ENCODE measurements at places on chromosomes 16 and 17.
A peak's percentile ranks its signal among the peaks of the same experiment; 100 is the strongest.

DNA sequence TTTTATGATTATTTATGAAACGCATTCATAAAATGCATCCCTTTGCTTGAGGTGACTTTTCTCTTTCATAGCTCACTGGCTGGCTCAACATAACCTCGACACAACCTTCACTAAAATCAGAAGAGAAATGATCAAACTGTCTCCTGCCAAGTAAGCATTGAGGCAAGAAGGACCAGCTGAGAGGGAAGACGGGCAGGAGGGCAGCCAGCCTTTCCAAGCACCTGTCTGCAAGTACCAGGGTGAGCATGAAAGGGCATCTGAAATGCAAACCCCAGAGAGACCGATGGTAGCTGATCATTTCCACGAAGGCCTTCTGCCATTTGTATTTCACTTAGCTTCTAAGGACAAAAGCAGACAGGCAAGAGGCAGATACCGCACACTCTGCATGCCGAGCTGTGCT is 52.1 kb upstream of the RPH3AL start:
- DNase-seq = no peak

- no peak for DNase-seq
Observed at GRCh38 chr16:84959045-84959576, 52.2 kb downstream of the ZDHHC7 start.

GRCh38 chr17:81967533-81968395 is 6.8 kb upstream of the NOTUM start:
- peak; percentile 78 for DNase-seq

DNA sequence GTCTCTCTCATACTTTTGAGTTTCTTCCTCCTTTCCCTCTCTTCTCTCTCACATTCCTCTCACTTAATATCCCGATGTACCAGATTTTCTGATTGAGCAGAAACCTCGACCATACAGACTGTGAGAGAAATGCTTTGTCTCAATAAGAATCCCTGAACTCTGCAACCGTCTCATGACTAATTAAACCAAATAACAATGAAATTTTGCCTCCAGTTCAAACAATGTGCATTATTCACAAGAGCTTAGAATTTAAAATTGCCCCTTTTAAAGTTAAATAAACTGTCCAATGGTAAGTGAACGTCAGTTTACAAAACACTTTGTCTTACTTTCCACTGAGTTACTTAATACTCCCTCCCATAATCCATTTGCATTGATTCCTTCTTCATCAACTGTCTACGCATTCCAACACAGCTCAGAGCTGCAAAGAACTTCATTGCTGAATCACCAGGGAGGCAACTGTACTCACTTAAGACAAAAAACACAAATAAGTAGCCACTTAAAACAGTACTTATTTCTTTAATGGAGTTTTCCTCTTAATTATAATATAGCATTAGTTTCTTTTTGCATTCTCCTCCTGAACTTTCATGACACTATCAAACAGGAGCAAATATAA is 4.9 kb downstream of the CDH11 start:
- DNase-seq = no peak

- DNase-seq = no peak
Observed at GRCh38 chr16:19118938-19119431, 5.2 kb downstream of the ITPRIPL2 start.
